ENCODE measurements at places on chromosomes 3 and 15. TPM values are rescaled to one million over a fixed set of nuclear protein-coding genes. Genes with fewer than 3 reads are reported as not detected.
A peak's percentile ranks its signal among the peaks of the same experiment; 100 is the strongest.

ST3GAL6 gene
- 1.7 TPM for polyA plus RNA-seq

CMTM6 gene
- polyA plus RNA-seq, result 8.6 TPM

DNA sequence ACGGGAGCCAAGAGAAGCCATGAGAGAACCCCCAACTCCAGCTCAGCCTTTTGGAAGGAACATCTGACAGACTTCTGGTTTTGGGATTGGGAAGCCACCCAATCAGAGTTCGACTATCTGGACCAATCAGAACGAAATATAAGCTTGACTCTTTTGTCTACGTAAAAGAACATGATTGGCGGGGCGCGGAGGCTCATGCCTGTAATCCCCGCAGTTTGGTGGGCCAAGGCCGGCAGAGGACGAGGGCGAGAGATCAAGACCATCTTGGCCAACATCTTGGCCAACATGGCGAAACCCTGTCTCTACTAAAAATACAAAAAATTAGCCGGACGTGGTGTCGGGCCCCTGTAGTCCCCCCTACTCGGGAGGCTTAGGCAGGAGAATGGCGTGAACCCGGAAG, 380.3 kb downstream of the TBL1XR1 start:
- DNase-seq, result no peak

DNA sequence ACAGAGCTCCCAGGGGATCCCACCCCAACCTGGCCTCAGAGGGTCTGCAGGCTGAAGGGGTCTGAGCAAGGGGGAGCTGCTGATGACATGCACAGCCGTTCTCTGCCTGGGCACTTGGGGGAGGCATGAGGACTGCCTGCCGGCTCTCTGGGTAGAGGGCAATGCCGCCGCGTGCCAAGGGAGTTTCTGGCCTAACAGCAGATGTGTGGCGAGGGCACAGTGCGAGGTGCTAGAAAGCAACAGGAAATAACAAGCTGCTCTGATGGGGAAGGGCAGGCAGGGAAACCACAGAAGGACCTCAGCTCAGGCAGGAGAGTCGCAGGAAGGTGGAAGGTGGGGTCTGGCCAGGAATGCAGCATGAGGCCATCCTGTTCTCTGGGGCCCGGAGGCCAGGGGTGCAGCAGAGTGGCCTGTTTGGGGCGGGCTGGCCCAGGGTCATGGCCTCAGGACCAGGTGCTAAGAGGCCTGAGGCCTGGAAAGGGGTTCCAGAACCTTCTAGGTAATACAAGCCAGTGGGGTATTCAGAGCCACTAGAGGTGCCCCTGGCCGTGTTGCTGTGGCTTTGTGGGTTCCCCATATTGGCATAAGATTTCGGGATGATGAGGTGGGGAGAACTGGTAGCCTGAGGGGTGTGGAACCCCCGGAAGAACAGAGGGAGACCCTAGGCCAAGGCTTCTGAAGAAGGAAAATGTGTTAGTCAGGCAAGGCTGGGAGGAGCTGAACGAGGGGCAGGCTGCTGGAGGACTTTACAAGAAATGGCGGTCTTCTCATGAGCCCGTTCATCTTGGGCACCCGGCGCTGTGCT, 41.2 kb downstream of the RGMA start:
- no peak for DNase-seq

GRCh38 chr3:183253528-183254486, 754 bp downstream of the B3GNT5 start:
- DNase-seq, result peak; percentile 63

TAGLN3 gene
- polyA plus RNA-seq, result 1,344 TPM

FMN1 gene
- polyA plus RNA-seq, result 0.27 TPM

HAUS2 gene
- 15.9 TPM for polyA plus RNA-seq

CNTN3 gene
- 0.29 TPM for polyA plus RNA-seq

DNA sequence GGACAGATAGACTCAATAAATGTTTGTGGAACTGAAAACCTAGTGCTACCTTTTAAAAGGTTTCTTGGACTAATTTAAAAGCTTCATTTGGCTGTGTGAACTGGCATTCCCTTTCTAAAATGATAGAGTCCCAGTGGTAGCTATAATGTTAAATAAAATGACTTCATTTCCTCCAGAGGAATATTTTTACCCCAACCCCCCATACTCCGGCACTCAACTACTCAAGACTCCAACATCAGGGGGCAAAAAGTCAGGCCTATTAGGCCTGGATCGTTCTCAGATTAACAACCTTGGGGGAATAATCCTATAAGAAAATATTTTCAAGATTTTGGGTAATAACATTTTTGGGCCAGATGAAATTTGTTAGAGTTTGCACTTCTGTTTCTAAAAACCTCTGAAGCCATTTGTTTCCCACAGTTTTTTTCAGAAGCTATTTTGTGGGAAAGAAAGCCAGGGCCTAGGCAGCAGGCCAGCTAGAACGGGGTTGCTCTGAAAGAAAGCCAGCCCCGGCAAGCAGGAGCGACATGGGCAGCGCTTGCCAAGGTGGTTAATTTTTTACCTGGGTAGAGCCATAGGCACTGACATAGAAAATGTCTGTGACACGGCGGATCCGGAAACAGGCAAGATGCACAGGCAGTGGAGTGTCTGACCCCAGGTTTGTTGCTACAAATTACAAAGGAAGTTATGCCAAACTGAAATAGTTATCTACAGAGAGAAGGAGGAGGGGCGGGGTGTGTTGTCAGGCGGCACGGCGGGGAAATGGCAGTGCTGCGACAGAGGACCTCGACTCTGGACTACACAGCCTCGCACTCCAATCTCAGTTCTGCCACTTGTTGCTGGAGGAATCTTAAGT, 84.6 kb downstream of the MAGI1 start:
- no peak for DNase-seq

DNA sequence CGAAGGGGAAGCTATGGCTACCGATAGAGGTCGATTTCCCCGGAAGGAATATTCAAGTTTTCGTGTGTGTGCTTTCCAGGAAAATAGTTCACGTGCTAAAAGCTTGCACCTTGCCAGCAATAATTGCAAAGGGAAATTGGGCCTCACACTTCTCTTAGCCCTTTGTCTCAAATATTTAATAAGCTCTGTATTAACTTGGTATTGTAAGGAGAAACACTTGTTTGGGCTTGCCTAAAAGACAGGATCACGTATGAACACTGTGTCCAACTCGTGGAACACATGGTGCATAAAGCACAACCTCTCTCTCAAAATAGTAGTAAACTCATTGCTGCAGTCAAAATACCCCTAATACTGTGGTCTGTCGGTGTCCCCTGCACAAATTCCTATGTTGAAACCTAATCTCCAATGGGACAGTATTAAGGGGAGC, 352 bp upstream of the TMF1 start:
- no peak for DNase-seq

DNA sequence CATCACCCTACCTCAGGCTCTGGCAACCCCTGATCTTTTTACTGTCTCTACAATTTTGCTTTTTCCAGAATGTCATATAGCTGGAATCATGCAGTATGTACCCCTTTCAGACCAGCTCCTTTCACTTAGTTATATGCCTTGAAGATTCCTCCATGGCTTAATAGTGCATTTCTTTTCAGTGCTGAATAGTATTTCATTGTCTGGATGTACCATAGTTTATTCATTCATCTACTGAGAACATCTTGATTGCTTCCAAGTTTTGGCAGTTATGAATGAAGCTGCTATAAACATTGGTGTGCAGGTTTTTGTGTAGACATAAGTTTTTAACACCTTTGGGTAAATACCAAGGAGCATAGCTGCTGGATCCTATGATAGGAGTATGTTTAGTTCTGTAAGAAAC, 50.8 kb upstream of the ANP32A start:
- no peak for DNase-seq

CYP19A1 gene
- 0.58 TPM for polyA plus RNA-seq

GRCh38 chr15:31452595-31453557, 126.2 kb downstream of the KLF13 start:
- no peak for DNase-seq

GRCh38 chr3:129794311-129795185, 99.0 kb downstream of the TMCC1 start:
- DNase-seq, result peak; percentile 77

POLQ gene
- 1.2 TPM for polyA plus RNA-seq

DNA sequence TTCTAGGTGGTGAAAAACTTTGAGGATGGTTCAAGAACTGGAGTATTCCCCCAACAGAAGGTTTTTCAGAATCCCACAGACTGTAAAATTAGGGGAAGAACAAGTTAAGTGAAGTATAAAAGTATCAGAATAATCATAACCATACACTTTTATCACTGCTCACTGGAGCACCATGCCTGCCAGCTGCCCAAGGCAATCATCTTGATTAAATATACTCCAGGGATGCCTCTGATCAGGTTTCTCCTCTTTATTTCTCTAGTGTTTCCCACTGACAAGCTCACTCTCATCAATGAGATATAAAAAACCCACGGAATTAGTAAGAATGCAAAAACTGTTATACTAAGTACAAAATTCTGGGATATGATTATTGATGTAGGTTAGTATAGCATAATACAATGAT, 108.0 kb downstream of the STAG1 start:
- DNase-seq, result peak; percentile 47

THPO gene
- polyA plus RNA-seq, result 0.22 TPM

DNA sequence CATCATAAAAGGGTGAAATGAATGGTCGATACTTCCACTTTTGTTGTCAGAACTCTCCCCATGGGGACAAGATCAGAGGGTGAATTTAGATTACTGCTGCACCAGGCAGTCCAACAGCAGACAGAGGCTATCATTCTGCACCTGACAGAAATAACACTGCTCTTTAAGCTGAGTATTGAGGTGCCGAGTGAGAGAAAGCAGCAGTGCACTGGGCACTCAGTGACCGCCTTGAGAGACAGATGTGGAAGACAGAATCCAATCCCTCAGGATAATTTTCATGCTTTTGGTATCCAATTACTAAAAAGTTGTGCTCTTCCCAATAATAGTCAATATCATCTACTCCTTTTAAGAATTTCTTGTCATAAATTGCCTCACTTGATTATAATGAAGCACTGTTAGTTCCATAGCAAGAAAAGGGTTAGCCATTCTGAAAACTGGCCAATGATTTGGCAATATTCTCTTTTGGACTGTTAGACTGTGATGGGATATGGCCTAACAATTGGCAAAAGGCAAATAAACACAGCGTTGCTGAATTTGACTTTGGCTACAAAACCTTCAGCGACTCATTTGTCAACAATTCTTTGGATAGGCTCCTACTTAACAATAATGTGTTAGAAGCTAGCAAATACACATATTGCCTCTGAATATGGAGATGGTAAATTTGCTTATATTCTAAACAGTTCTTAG, 5.5 kb downstream of the FGF7 start:
- no peak for DNase-seq

GRCh38 chr3:170713653-170714052, 127.8 kb upstream of the SLC7A14 start:
- no peak for DNase-seq

CKMT1A gene
- polyA plus RNA-seq, result 40.5 TPM

GRCh38 chr3:145942052-145942451, 218.9 kb downstream of the PLOD2 start:
- DNase-seq, result no peak

ARGFX gene
- polyA plus RNA-seq, result not detected

DNA sequence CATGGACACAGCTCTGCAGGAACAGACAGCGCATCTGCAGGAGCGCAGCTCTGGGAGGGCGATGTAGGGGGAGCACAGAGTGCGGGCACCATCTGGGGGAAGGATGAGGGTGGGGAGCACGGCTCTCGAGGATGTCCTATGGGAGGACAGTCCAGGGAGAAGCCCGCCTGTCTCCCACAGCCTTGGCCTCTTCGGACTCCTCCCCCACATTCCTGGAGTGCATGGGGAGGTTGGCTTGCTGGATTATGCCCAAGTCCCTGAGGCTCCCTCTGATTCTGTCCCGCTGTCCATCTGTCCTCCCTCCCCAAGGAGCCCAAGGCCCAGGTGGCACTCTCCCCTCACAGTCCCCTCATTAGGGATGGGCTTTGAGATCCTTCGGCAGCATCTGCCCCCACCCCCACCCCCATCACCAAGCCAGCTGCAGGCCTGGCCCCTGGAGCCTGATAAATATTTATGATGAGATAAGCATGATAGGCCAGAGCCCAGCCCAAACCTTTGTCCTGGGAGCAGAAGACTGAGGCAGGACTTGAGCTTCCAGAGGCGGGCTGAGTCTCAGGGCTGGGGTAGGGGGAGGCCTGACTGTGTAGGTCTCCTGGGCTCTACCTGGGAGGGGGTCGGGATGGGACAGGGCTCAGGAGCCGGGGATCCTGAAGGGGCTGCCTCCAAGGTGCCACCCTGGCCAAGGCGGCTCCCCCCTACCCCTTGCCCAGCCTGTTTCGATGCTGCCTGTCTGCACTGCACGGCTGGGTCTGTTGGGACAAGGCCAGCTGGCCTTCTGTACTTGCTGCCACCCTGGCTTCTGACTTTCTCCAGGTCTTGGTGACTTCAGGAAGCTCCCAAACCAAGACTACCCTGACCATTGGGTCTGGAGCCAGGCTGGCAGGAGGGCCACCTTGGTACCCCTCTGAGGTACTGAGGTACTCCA, 28.6 kb upstream of the SEMA3F start:
- no peak for DNase-seq

DNA sequence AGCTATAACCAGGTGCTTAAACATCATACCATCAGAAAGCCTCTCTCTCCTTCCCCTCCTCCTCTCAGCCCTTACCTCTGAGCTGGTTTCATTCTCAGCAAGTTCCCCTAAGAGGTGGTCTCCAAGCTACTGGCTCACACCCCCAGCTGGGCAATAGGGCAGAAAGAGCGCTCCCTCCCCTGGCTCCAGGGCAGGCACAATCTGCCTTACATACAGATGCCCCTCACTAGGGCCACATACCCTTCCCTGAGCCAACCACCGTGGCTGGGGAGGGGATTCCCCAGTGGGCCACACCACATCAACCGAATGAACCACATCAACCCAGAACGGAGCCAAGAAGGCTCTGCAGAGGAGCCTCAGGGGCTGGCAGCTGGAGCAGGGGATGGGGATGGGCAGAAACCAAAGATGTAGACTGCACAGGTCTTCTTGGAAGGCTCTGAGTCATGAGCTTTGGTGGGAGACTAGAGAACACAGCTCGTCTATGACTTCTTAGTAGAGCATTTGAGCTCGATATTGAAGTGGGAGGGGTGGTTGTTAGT, 4.6 kb upstream of the FBLN2 start:
- no peak for DNase-seq

DNA sequence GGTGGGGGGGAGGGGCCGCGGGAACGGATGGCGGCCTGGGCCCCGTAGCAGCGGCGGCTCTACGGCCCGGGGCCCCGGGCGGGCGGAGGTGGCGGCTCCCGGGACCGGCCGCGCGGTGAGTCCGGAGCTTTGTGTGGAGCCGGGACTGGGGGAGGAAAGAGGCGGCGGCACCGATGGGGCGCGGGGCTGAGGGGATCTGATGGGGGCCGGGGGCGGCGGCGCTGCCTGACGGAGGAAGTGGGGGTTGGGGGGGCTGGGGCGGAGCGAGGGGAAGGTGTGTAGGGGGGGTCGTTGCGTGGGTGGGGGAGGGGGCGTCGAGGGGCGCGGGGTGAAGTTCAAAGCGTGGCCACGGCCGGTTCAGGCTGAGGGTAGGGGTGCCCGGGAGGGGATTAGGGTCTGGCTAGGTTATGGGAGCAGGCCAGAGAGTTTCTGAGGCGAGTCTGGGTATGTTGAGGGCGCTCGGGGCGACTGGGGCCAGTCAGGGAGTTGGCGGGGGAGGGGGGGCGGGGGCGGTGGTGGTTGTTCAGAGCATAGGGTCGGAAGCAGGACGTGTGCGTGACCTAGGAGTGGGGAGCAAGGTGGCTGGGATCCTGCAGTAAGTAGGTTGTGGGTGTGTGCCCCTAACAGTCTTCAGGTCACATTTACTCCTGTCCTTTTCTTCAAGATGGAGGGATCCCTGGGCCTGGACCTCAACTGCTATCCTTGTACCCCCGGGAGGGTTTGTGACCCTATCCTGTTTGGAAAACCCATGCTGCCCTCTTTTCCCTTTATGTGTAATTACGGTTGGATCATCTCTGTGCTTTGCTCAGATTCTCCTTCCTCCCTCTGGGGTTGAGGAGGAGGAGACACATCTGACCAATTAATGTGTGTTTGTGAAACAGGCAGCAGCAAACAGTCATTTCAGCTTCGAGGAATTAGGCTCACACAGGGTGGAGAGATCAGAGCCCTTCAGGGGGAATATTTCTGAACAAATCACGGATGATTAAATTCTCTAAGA, 644 bp downstream of the ZNF609 start:
- no peak for DNase-seq

Measured in brain (organoid and tissue), 16 donors.